ENCODE measurements at places on chromosomes 16 and 17.

DNA sequence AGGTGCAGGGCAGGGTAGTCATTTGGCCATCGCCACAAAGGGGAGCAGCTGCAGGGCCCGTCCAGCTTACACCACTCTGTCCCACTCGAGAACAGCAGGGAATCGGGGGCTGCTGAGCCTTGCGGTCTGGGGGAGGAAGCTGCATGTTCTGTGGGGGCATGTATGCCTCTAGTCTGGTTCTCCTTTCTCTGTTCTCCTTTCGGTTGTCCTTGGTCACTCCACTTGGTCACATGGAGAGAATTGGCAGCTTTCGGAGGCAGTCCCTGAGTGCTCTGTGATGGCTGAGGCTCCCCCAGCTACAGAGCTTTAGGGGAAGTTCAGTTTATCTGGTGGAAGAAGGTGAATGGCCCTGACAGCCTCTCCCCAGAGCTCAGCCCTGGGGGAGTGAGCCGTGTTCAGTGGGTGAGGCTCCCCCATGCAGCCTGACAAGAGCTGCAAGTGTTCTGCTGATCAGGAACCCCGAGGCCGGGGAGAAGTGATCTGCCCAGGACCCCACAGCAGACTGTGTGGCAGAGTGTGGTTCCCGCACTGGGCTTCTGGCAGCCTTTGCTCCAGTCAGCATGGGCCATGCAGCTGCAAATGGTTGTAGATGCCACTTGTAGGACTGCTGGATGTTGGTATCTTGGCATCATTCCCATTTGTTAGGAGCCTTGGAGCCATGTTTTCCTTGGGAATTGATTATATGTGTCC lies 22.3 kb upstream of the SMPD3 start:
- no peak for DNase-seq

- no peak for DNase-seq
Measured at GRCh38 chr17:64337676-64338075, 53.0 kb downstream of the PECAM1 start.

- DNase-seq, result no peak
Measured at GRCh38 chr17:79907217-79907715, 68.0 kb upstream of the CBX4 start.

DNA sequence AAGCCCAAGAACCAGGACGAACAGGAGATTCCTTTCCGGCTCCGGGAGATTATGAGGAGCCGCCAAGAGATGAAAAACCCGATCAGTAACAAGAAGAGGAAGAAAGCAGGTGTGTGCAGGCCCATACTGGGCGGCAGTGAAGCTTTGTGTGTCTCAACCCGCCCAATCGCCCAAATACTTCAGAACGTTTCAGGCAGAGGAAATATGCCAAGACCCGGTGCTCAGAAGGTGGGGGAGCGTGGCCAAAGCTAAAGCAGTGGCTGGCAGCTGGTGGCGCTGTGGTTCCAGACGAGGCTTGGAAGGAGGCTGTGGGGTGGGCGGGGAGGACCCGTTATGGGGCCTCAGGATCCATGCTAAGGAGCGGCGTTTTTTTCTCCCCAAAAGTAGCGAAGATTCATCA lies 1.2 kb downstream of the CCDC137 start:
- DNase-seq, result no peak

GRCh38 chr16:21267298-21267697 lies 10.8 kb downstream of the CRYM start:
- DNase-seq, result no peak

DNA sequence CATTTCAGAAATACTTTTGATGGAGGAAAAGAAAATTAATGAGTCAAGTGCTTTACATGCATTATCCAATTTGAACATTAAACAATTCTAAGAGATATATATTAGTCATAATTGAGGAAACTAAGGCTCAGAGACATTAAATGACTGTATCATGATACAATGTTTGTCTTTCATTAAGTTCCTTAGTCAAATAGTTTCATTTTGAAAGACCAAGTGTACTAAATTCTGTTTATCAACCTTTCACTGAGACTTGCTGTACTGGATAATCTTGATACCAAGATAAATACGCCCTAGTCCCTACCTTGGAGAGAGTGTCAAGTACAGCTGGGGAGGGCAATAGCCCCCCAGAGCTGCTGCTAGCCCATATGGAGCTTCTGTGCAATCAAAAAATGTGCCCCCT lies 24.2 kb downstream of the TOM1L2 start:
- DNase-seq, result no peak

- no peak for DNase-seq
Measured at GRCh38 chr16:27240948-27241531, 27.5 kb downstream of the NSMCE1 start.

- DNase-seq, result no peak
Measured at GRCh38 chr17:5355421-5356129, 63.9 kb downstream of the NUP88 start.

- DNase-seq, result no peak
Measured at GRCh38 chr16:15607700-15608396, 35.1 kb downstream of the MARF1 start.

GRCh38 chr17:5042157-5043022 lies 7.2 kb upstream of the SLC52A1 start:
- DNase-seq, result peak; percentile 20

DNA sequence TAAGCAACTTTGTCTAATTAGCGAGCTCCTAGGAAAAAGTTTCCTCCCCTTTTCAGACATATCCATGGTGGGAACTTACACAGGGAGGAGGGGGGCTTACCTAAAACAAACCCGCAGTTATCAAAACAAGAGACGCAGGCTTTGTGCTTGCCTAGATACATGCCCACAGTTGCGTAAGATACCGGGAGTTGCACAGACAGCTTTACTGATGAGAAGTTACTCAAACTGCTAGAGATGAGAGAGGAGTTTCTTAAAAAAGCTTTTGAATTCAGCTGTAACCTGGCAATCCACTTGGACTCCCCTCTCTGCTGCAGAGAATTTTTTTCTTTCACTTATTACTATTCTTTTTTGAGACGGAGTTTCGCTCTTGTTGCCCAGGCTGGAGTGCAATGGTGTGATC lies 6.8 kb upstream of the ZP2 start:
- DNase-seq, result no peak

- DNase-seq, result no peak
Measured at GRCh38 chr17:7747635-7748071, 30.1 kb downstream of the DNAH2 start.

GRCh38 chr17:9647014-9647413 lies 1.7 kb downstream of the USP43 start:
- no peak for DNase-seq

DNA sequence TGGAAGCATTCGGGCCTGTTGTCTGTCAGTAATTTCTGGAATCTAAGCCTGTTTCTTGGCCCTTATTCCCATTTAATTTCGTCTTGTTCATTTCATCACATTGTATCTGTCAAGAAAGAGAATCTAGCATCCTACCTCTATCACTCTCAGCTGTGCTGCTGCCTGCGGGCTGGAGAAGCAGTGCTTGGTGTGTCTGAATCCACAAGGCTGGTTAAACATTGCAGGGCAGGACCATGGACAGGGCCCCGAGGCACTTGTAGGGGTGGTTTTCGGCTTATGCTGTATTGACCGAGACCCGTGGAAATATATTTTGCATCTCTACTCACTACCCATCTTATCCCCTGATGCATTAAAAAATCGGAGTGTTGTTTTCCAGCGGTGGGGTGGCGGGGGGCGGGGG lies 3.1 kb downstream of the RAB11FIP4 start:
- no peak for DNase-seq

DNA sequence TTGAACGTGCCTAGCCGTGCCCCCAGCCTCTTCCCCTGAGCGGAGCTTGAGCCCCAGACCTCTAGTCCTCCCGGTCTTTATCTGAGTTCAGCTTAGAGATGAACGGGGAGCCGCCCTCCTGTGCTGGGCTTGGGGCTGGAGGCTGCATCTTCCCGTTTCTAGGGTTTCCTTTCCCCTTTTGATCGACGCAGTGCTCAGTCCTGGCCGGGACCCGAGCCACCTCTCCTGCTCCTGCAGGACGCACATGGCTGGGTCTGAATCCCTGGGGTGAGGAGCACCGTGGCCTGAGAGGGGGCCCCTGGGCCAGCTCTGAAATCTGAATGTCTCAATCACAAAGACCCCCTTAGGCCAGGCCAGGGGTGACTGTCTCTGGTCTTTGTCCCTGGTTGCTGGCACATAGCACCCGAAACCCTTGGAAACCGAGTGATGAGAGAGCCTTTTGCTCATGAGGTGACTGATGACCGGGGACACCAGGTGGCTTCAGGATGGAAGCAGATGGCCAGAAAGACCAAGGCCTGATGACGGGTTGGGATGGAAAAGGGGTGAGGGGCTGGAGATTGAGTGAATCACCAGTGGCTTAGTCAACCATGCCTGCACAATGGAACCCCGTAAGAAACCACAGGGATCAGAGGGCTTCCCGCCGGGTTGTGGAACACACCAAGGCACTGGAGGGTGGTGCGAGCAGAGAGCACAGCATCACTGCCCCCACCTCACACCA lies 724 bp downstream of the GAA start:
- no peak for DNase-seq

DNA sequence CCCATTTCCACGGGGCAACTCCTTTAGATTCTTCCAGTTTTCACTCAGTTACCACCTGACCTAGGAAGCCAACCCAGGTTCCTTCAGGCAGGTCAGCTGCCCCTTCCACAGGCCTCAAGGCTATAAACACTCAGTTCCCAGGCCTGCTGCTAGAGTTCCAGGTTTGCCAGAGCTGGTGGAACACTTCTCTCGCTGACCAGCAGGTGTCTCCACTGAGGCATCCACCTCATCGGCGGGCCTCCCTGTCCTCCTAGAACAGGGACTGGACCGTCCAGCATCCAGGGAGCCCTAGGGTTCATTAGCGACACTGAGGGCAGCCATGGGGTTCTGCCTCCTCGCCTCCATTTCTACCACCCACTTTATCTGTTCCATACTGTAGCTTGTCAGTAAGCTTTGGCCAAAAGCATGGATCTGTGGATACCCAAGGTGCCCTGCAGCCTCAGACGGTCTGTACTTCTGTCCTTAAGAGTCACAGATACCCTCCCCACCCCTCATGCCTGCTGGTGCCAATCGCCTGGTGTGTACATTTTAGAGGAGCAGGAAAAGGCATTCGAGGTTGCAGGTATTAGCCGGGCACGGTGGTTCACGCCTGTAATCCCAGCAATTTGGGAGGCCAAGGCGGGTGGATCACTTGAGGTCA lies 29.0 kb downstream of the PIMREG start:
- peak; percentile 62 for DNase-seq

- DNase-seq, result no peak
Measured at GRCh38 chr17:73362697-73363096, 50.9 kb upstream of the CDC42EP4 start.

DNA sequence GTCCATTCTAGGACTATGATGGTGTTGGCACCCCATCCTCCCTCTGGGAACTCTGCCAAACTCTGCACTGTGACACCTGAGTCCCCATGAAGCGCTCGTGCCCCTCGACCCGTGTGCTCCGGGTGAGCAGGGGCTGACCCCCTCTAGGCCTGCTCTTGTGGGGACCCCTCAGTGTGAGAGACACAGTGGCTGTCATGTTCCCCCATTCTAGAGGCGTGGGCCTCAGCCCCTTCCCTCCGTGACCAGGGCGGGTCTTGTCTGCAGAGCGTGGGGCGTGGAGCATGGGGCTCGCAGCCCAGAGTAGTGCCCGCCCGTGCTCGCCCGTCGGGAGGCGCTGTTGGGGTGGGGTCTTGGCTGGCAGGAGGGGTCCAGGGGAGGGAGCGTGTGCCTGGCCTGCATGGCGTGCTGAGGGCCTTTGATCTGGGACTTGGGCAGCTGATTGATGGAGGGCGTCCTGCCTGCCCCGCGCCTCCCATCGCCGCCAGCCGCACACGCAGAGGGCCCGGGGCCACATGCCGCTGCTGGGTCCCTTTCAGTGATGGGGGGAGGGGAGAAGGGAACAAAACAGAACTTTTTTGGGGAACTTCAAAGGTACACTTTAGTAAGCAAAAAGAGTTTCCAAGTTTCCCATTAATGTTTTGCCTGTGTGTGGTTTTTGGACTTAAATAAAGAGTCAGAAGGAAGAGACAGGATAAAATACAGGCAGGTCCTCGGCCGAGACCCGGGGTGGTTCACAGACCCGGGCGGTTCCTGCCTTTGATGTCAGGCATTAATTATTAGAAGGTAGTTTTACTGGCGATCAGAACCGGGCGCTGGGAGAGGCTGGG lies 22.5 kb downstream of the CENPX start:
- DNase-seq, result no peak

GRCh38 chr17:49993423-49994060 lies 1.5 kb downstream of the DLX3 start:
- DNase-seq, result no peak

GRCh38 chr17:21678393-21679081 lies 13.8 kb upstream of the KCNJ18 start:
- no peak for DNase-seq

DNA sequence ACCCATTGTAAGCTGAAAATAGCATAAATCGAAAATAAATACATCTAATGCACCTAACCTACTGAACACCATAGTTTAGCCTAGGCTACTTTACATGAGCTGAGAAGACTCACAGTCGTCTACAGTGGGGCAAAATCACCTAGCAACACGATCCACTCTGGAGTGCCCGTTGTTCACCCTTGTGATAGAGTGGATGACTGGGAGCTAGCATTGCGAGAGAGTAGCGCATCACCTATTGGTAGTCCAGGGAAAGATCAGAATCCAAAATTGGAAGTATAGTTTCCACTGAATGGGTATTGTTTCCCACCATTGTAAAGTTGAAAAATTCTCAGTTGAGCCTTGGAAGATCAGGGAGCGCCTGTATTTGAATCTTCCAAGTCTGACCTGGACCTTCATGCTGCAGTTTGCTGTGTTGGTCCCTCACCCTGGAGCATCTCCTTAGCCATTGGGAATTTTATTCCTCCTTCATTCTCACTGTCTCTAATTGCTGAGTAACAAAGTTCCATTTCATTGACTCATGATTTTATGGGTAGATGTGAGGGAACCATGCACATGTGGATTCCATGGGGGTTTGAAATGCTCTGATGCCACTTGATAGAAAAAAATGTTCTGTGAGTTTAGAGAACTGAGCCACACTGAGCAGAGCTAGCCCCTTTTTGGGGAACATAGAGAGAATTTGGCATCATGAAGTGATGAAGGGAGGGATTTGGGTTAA lies 19.6 kb downstream of the AKAP1 start:
- DNase-seq, result no peak

DNA sequence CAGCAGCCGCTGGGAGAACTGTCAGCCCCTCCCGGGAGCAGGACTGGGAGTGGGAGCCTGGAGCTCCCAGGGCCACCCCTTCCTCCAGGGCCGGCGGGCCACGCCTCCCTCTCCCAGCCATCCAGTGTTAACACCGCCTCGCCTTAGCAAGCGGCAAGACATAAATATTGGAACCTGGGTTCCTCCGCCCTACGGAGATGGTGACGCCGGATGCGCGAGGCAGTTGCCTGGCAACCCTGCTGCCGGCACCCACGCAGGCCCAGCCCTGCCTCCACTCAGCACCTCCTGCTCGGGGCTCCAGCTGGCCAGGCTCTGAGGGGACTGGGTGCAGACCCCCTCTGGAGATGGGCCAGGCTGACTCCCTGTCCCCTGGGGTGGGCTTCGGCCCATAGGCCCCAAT lies 27.4 kb upstream of the CACNA1H start:
- no peak for DNase-seq

DNA sequence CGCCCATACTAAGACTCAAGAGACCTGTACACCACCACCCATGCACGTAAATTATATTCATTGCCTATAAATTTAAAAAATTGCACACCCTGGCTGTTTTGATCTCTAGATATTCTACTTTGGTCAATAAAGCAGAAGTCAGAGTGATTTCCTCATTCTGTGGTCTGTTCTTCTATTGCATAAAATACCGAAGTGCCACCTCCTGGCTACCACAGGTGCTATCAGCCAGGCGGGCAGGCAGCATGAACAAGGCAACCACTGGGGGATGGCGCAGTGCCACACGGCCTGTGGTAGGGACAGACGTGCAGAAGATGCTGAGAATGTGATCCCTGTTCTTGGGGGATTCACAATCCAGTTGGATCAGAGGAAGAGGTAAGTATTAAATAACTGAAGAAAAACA lies 122.3 kb downstream of the CDK5R1 start:
- DNase-seq, result peak; percentile 48

- no peak for DNase-seq
Measured at GRCh38 chr16:19463468-19464315, 46.0 kb downstream of the TMC5 start.
